Pulmonary artery endothelial cell (primary cell): ENCODE measurements at places on chromosomes 6 and 20. TPM values are rescaled to one million over a fixed set of nuclear protein-coding genes. Genes with fewer than 3 reads are reported as not detected.

FLOT1 gene
- total RNA-seq = 46.6 and 107 TPM in 2 replicates

GRCh38 chr6:155400654-155400965, 55.0 kb downstream of the NOX3 start:
- DNase-seq = no peak

- no peak for DNase-seq
Measured at GRCh38 chr6:36227379-36228228, 31.1 kb downstream of the BRPF3 start.

GRCh38 chr6:72631480-72631879, 9.6 kb downstream of the KCNQ5 start:
- no peak for DNase-seq

DNA sequence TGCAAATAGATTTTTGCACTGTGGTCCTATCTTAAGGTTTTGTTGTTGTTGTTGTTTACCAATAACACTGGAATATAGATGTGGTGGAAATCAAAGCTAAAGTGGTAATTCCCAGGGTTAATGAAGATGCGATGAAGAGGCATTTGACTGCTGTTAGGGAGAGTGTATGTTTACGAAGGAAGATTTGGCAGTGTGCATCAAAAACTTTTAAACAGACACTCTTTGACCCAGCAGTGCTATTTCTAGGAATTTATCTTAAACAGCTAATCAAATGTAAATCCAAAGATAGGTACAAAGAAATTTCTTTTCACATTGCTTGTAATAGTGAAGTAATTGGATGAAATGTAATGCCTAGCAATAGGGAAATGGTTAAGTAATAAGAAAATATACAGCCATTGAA, 34.0 kb downstream of the KDM1B start:
- DNase-seq = no peak

DNA sequence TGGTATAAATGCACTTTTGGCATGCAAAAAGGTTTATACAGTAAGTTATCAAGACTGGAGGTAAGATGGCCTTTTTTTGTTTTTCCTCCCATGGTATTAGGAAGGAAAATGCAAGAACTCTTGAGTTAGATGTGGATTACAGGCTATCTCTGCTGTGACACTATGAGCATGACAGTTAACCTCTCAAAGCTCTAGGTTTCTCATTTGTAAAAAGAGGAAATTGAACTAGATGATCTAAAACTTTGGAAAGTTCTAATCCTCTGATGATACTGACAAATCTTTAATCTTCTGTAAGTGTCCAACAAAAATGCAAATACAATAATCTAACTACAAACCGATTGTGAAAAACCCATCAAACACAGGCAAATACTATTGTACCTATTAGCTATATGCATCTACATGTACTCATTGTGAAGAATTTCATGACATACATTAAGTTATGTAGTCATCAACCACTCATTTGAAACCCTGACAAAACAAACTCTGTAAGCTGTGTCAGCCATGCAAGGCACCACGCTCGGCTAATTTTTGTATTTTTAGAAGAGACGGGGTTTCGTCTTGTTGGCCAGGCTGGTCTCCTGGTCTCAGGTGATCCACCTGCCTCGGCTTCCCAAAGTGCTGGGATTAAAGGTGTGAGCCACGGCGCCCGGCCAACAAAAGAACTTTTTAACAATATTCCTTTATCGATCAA, 4.2 kb downstream of the CDK19 start:
- DNase-seq = no peak

DNA sequence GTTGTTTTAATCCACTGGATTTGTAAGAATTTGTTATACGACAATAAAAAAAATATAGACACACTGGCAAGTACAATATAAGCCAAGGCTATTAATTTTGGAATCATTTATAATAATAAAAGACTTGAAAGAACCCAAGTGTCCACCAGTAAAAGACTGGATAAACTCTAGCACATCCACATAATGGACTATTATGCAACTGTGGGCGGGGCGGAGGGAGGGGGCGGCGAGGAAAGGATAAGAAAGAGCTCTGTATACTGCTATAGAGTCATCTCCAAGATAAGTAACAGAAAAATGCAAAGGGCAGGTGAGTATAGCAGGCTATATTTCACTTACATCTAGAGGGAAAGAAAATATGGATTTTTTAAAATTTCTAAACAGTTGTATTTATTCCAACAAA, 123.3 kb downstream of the TBC1D32 start:
- DNase-seq = no peak

DNA sequence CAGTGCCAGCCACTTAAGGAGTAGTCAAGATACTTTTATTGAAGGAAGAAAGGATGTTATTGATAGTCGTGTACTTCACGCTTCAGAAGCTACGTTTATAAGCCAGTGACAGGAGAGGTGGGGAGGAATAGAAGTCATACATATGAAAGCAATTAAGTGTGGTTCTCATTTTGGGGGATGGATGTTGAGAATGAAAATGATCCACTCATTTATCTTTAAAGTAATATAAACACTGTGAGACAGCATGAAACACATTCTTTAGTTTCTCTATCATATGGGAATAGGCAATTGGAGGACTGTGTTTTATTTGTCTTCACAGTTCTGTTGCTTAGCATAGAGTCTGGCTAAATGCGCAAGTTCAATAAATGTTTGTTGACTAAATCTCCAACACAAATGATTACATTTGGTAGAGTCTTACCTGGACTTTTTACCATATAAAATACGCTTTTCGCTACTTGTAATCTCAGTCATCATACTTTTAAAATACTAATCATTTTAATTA, 35.2 kb downstream of the AK9 start:
- no peak for DNase-seq

- no peak for DNase-seq
Measured at GRCh38 chr6:24052590-24052961, 73.4 kb upstream of the NRSN1 start.

GRCh38 chr6:32603888-32604287, 14.2 kb upstream of the HLA-DRB1 start:
- no peak for DNase-seq
